Dermis microvascular lymphatic vessel endothelial cell (primary cell): ENCODE measurements at places on chromosomes 12 and 14. TPM values are rescaled to one million over a fixed set of nuclear protein-coding genes. Genes with fewer than 3 reads are reported as not detected.

Gene LRRIQ1
- total RNA-seq = 0.13 and 0.38 TPM in 2 replicates

Gene EID3
- 1.4 and 2.7 TPM in 2 replicates for total RNA-seq

Gene EMC9
- total RNA-seq = 16.4 and 23.1 TPM in 2 replicates

Gene OR10G2
- not detected in 2 replicates for total RNA-seq

Gene FGF23
- total RNA-seq = under 0.01 TPM in 1 of 2 replicates, not detected in the other

Gene LRTM2
- not detected in 2 replicates for total RNA-seq

DNA sequence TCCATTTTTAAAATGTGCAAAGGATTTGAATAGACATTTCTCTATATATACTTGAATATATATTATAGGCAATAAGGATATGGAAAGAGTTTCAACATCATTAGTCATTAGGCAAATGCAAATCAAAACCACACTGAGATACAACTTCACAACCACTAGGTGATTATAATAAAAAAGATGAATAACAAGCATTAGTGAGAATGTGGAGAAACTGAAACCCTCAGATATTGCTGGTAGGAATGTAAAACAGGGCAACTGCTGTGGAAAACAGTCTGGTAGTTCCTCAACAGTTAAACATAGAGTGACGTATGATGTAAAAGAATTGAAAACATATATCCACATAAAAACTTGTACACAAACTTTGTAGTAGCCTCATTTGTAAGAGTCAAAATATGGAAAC is 11.7 kb upstream of the BATF start:
- DNase-seq = no peak

GRCh38 chr12:39592295-39592694 is 27.3 kb downstream of the ABCD2 start:
- no peak for DNase-seq

DNA sequence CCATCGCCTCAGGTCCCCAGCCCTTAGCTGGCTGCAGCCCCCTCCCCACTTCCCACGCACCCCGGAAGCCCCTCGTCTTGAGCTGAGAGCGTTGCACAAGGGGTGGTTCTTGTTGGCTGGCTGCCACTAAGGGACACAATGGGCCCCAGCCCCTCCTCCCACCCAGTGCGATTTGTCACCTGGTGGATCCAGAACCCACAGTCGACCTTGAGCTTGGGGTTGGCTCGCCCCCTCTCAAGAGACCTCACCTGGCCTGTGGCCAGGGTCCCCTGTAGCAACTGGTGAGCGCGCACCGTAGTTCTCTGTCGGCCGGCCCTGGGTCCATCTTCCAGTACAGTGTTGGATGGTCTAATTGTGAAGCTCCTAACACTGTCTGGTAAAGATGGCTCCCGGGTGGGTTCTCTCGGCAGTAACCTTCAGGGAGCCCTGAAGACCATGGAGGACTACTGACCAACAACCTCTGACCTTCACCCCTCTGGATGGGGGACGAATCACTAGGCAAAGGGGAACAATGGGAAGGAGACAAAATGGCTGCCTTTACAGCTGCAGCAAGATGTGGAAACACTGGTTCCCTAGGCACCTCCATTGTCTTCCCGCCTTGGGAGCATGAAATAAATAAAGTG is 6.6 kb downstream of the PHB2 start:
- DNase-seq = no peak

DNA sequence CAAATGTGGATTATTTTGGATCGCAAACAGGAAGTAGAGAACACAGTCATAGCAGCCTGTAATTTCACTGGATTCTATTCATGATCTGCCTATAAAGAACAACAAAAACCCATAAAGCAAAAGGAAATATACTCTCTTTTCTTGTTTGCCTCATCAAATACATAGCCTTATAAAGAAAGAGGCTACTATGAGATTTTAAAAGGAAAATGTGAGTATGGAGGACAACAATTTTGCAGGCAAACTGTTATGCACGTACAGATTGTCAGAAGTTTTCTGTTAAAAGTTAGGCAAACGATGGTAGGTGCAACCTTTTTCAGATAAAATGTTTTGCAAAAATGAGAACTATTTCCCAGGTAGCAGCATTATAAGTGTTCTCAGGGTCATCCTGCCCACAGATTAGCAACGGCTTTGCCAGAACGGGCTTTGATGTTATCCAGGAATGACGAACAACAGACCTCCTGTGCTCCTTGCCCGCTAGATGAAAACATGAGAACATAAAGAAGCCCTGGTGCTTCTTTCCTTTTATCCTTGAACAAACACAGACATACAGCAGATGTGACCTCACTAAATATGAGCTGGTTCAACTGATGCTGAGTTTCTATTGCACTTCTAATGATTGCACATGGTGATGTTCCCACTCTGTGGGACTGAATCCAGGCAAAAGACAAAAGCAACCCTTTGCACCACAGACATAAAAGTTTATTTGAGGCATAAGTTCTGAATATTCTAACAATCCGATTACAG is 88.1 kb downstream of the ITPR2 start:
- DNase-seq = no peak

DNA sequence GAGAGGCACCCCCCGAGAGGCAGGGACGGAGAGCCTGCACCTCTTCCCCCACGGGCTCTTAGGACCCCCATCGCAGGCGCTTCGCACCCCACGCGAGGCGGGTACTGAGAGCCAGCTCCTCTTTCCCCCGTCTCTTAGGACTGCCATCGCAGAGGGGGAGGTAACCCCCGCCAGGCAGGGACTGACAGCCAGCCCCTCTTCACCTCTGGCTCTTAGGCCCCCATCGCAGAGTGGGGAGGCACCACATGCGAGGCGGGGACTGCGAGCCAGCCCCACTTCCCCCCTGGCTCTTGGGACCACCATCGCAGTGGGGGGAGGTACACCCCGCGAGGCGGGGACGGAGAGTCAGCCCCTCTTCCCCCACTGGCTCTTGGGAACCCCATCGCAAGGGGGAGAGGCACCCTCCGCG is 46.1 kb downstream of the DDX11 start:
- DNase-seq = no peak

DNA sequence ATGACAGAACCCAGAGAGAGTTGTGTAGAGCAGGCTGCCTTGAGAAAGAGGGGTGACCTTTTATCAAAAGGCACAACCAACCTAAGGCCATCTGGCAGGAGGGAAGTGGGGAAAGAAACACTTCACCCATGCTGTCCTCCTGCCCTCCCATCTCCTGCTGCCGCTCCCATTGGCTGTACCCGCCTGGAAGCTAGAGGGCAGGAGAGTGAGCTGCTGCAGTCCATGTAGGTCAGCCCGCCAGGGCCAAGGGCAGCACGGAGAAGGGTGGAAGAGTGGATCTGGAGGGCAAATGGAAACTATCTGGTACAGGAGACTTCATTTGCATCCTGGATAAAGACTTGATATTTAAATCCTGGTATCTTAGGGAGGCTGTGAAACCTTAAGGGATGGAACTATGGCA is 11.5 kb upstream of the CABP1 start:
- DNase-seq = no peak

DNA sequence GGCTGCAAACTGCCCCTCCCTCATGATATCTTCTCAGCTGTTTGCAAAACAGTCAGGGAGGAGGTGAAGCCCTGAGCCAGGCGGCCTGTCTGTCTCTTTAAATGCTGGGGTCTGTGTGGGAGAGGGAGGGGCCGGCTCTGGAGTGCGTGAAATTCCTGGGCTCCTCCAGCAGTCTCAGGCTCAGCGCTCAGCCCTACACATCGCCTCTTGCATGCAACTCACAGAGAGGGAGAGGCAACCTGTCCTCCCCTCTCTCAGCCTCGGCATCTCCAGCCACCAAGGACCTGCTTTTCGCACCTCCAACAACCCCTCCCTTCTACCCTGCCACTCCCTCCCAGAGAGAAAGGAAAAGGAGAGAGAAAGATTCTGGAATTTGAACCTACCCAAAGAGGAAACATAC is at the start of gene NRXN3:
NRXN3 (plus strand) TSS at position 171 of the 400 bp plus-strand sequence. CDS start 72,721 bp downstream, outside the sequence.
- no peak for DNase-seq

DNA sequence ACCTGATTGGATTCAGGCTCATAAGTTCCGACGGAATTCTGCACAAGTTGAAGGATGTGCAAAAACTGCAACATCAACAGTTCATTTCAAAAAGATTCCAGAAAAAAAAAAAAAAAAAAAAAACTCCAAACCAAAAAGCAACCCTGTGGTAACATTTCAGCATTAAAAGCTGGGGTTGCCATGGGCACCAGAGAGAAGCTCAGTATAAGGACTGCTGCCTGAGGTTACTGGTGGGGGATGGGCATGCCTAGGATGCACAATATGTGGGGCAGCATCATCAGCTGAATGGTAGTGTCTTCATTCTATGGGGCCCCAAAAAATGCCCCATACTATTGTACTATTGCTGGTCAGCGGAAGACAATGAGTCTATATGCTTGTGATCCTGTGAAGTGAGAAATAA is 44.7 kb downstream of the MBIP start:
- DNase-seq = no peak

- no peak for DNase-seq
Observed at GRCh38 chr12:109878749-109879148, 1.6 kb downstream of the GLTP start.

- no peak for DNase-seq
Observed at GRCh38 chr12:109595321-109595902, 21.8 kb downstream of the MVK start.
